ENCODE measurements at places on chromosomes 5 and 9. TPM values are rescaled to one million over a fixed set of nuclear protein-coding genes. Genes with fewer than 3 reads are reported as not detected.

GRCh38 chr9:134459573-134459972 is 133.3 kb downstream of the RXRA start:
- DNase-seq = no peak

DNA sequence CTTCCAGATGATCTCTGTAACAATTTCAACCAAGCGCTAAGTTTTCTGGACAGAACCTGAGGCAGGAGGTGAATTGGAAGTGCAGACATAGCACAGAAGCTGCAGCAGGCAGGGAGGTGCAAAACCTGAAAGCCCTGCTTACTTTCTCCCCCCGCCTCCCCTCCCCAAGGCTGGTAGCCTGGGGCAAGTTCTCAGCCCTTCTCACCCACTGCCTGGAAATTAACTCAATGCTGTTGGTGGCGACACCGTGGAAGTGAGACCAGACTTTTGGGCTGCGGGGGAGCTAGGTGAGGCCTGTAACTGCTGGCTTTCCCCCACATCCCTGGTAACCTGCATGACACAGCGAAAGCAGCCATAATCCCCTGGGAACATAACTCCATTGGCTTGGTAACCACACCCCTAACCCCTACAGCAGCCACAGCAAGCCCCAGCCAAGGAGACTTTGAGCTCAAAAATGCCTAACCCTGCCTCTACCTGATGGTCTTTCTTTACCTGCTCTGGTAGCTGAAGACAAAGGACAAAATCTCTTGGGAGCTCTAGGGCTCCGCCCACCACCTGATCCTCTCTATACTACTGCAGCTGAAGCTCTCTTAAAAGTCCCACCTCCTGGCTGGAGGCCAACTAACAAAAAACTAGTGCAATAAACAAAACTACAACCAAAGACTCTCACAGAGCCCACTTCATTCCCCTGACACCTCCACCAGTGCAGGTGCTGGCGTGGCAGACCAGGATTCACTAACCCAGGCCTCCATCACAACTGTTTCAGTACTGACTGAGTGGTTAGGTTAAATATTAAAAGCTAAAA is 11.9 kb upstream of the OR13C8 start:
- DNase-seq = no peak

DNA sequence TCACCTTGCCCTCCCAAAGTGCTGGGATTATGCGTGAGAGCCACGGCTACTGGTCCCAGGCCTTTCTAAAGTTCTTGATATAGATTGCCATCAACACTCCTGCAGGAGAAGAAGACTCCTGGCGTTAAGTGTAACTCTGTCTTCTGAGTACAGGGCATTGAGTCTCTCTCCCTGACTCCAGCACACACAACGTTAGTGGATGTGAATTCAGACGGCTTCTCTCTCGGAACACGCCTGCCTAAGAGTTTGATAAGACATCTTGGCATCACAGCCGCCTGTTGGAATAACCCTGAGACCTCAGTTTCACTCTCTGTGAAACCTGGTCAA is 27.5 kb upstream of the PPARGC1B start:
- DNase-seq = no peak

DNA sequence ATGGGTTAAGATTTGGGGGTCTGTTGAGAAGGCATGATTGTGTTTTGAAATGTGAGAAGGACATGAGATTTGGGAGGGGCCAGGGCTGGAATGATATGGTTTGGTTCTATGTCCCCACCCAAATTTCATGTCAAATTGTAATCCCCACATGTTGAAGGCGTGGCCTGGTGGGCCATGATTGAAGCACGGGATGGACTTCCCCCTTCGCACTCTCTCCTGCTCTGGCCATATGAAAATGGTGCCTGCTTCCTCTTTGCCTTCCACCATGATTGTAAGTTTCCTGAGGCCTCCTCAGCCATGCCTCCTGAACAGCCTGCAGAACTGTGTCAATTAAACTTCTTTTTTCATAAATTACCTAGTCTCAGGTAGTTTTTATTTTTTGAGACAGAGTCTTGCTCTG is 14.7 kb upstream of the NOTCH1 start:
- no peak for DNase-seq

GRCh38 chr5:109826426-109826825 is 136.7 kb downstream of the MAN2A1 start:
- no peak for DNase-seq

GRCh38 chr5:168772316-168772961 is 193.3 kb upstream of the PANK3 start:
- no peak for DNase-seq

DNA sequence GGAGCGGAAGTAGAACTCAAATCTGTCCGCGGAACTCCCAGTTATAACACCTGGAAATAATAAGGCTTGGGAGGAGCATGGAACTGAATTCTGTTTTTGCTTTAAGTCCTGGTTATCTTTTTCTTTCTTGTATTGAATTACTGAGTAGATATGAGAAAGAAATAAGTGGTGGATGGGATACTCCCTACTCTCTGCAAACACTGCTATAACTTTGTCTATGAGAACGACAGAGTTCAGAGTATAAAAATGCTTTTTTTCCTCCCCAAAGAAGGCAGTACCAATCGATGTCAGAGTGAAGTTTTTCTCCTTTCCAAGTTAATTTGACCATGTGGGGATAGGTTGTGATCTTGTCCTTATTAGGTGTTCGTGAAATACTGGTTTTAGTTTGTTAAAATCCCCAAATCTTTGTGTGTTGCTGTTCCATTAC is 1.2 kb downstream of the RIC1 start:
- DNase-seq = no peak

Gene EGFLAM
- total RNA-seq = not detected

DNA sequence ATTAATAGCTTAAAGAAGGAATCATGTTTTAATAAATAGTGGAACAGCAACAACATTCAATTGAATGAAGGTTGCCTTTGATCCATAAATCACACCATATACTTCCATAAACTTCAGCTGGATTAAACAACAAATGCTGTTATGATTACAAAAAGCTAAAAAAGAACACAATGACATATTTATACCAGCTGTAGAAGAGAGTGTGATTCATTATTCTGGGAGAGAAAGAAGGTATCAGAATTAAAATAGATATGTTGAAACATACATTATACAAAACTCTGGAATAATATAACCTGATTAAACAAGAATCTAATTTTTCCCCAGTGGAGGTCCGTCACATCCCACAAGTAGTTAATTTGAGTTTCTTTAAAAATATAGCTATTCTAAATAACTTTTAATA is 7.5 kb upstream of the RECK start:
- no peak for DNase-seq

Gene CDX1
- total RNA-seq = not detected

Gene B4GALT7
- 23.6 TPM for total RNA-seq

Gene GNA14
- not detected for total RNA-seq

GRCh38 chr5:140328036-140328764 is 18.2 kb downstream of the HBEGF start:
- DNase-seq = no peak

DNA sequence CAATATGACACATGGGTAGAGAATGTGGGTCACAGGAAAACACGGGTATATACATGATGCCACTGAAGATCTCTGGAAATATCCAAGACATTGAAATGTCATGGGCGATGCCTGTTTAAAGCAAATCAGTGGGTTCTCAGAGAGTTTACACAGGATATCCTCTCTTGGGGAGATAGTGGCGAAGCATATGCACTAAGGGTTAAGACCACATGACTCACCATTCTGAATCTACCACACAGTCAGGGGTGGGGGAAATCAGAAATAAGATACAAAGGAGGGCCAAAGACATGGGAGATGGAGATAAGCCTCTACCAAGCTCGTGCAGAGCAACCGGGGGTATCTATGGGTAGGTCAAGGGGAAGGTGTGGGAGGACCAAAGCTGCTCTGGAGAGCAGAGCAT is 58.8 kb downstream of the SH3PXD2B start:
- no peak for DNase-seq

DNA sequence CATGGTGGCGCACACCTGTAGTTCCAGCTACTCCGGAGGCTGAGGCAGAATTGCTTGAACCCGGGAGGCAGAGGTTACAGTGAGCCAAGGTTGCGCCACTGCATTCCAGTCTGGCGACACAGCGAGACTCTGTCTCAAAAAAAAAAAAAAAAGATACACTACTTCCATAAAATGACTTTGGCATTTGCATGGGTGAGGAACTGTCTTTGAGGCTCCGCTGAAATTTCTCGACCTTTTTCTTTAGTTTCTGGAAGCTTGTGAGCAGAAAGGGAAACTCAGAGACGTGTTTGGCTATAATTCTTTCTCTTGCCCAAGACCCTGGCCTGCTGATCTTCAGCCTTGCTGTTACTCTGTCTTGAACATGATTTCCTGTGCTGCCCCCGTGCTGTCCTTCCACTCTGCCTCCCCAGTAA is 37.3 kb downstream of the SPIN1 start:
- DNase-seq = no peak

Gene LCN9
- total RNA-seq = not detected

- no peak for DNase-seq
These were observed 95.2 kb downstream of the ALDH1A1 start for GRCh38 chr9:72857624-72857996.

Gene PJA2
- 43.0 TPM for total RNA-seq

- no peak for DNase-seq
These were observed 144.3 kb downstream of the ACTBL2 start for GRCh38 chr5:57338068-57338867.

DNA sequence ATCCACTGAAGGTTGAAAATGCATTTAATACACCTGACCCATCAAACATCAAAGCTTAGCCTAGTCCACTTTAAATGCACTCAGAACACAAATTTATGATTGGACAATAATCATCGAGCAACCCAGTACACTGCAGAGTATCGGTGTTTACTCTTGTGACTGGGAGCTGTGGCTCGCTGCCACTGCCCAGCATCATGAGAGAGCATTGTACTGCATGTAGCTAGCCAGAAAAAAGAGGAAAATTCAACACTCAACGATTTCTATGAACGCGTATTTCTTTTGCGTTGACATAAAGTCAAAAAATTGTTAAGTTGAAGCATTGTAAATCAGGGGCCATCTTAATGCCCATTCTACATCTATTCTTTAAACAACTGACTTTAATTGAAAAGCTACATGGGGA is 95.1 kb upstream of the CD180 start:
- DNase-seq = no peak

- no peak for DNase-seq
These were observed 48.3 kb downstream of the C9 start for GRCh38 chr5:39315995-39316394.

- no peak for DNase-seq
These were observed 19.9 kb upstream of the LPCAT1 start for GRCh38 chr5:1543398-1544293.

GRCh38 chr5:138468966-138469539 is 3.8 kb downstream of the EGR1 start:
- no peak for DNase-seq

GRCh38 chr5:177455661-177456590 is 9.3 kb downstream of the PRR7 start:
- DNase-seq = no peak

GRCh38 chr5:71859515-71859914 is 140.4 kb downstream of the CARTPT start:
- no peak for DNase-seq

GRCh38 chr5:9183992-9184391 is 361.9 kb downstream of the SEMA5A start:
- no peak for DNase-seq

GRCh38 chr9:27394154-27394825 is 97.3 kb upstream of the EQTN start:
- no peak for DNase-seq

GRCh38 chr5:160233215-160233614 is 3.9 kb downstream of the FABP6 start:
- peak; percentile 53 for DNase-seq

Gene ADAMTS2
- 0.05 TPM for total RNA-seq

Gene ECM2
- total RNA-seq = 0.08 TPM

- no peak for DNase-seq
These were observed 97.5 kb upstream of the SSBP2 start for GRCh38 chr5:81848362-81848880.

Data from GM12878 (cell line).